Neural crest cell (in vitro differentiated cells): ENCODE measurements at places on chromosomes 7 and 10. TPM values are rescaled to one million over a fixed set of nuclear protein-coding genes. Genes with fewer than 3 reads are reported as not detected.
A peak's percentile ranks its signal among the peaks of the same experiment; 100 is the strongest.

The AS3MT gene
- total RNA-seq: 10.4 and 11.2 TPM in 2 replicates

DNA sequence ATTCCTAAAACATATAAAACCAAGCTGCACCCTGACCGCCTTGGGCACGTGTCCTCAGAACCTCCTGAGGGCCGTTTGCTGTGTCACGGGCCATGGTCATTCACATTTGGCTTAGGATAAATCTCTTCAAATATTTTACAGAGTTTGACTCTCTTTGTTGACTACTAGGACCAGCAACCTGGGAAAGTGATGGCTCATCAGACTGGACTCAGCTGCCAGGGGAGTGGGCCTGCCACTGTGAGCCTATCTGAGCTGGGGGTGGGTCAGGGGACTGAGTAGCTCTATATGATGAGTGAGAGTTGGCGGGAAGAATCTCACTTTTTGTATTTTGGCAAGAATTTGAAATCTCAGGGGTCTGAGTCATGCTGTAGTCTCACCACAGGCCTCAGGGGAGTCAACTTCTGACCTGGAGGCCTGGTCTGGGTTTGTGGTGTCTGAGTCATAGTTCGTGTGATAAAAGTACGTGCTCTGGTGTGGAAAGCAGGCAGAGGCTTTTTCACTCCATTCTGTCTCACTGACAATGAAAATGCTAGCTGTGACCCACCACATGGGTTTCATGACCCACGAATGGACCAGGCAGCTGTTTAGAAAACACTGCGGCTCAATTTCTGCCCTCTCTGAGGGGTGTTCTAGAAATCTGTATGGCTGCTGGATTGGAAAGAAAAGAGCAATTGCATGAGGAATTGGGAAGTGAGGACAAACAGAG, 4.2 kb upstream of the UPP1 start:
- peak overlapping the region; percentile 7 for H3K27ac ChIP-seq
- no peaks in the 10 kb centered on the region for H3K36me3 ChIP-seq
- H3K4me1 ChIP-seq: peaks cover 27% of the 10 kb centered on the region
- DNase-seq: no peak

GRCh38 chr10:9234191-9234590, 1179.7 kb downstream of the GATA3 start:
- no peak for DNase-seq
- no peaks in the 10 kb centered on the region for H3K27me3 ChIP-seq
- no peaks in the 10 kb centered on the region for H3K36me3 ChIP-seq
- H3K4me3 ChIP-seq: no peak overlapping the region

DNA sequence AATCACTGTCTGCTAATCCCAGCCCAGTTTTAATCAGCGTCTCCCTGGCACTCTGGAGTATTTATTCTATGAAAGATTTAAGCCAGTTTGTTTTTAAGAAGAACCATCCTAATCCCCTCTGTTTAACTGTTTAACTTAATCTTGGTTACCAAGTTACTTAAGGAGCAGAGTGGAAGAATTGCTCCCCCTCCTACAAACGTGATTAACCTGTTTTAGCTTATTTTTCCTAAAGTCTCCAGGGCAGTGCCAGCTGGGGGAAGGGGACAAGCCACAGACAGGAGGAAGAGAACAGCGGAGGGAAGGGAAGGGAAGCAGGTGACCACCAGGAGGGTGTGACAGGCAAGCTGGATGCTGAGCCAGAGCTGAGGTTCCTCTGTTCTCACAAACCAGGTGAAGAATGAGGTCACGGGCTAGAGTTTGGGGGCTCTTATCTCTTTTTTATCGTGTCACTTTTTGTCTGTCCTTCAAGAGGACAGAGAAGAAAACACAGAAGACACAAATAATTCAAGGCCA, 1.7 kb downstream of the SLC13A4 start:
- H3K36me3 ChIP-seq: no peaks in the 10 kb centered on the region
- H3K27me3 ChIP-seq: no peaks in the 10 kb centered on the region
- H3K4me1 ChIP-seq: no peaks in the 10 kb centered on the region
- DNase-seq: no peak

- H3K4me3 ChIP-seq: no peak overlapping the region
- no peaks in the 10 kb centered on the region for H3K36me3 ChIP-seq
- peaks cover 3% of the 10 kb centered on the region for H3K27me3 ChIP-seq
- DNase-seq: no peak
- no peak overlapping the region for H3K27ac ChIP-seq
Observed at GRCh38 chr10:90041585-90041984, 340.2 kb downstream of the KIF20B start.

- no peaks in the 10 kb centered on the region for H3K4me1 ChIP-seq
- no peak overlapping the region for H3K4me3 ChIP-seq
- no peaks in the 10 kb centered on the region for H3K27me3 ChIP-seq
- no peaks in the 10 kb centered on the region for H3K36me3 ChIP-seq
Observed at GRCh38 chr7:12269100-12269895, 58.2 kb downstream of the TMEM106B start.

DNA sequence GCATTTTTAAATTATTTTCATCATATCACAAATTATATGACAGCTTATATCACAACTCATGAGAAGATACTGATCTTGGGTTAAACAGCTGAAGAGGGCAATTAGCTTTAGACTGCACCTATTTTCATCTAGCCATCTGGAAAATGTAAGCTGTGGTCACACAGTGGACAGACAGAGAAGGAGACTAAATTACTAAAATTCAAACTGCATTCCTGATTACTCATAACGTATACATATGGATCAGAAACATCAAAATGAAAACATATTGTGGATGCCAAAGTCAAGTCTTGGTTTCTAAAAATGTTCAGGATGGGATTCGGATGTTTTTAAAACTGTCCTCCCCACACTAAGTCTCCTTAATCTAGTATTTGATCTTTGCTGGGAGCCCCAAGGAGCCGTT, 6.6 kb downstream of the BBIP1 start:
- no peaks in the 10 kb centered on the region for H3K36me3 ChIP-seq
- H3K4me3 ChIP-seq: no peak overlapping the region
- H3K27me3 ChIP-seq: no peaks in the 10 kb centered on the region
- DNase-seq: no peak

- H3K36me3 ChIP-seq: peaks cover 15% of the 10 kb centered on the region
- no peaks in the 10 kb centered on the region for H3K27me3 ChIP-seq
- no peaks in the 10 kb centered on the region for H3K4me1 ChIP-seq
- H3K27ac ChIP-seq: no peak overlapping the region
- no peak overlapping the region for H3K4me3 ChIP-seq
- no peak for DNase-seq
Observed at GRCh38 chr7:153401795-153402720, 642.5 kb downstream of the ACTR3B start.

- H3K27me3 ChIP-seq: peaks cover 2% of the 10 kb centered on the region
- no peak for DNase-seq
- no peaks in the 10 kb centered on the region for H3K4me1 ChIP-seq
- no peaks in the 10 kb centered on the region for H3K36me3 ChIP-seq
- no peak overlapping the region for H3K4me3 ChIP-seq
Observed at GRCh38 chr10:43255634-43256431, 11.0 kb downstream of the RASGEF1A start.
